RPMI7951 (cell line): ENCODE measurements at places on chromosomes 7 and 10. TPM values are rescaled to one million over a fixed set of nuclear protein-coding genes. Genes with fewer than 3 reads are reported as not detected.

Gene TRIM56
- 4.7 and 5.0 TPM in 2 replicates for total RNA-seq

DNA sequence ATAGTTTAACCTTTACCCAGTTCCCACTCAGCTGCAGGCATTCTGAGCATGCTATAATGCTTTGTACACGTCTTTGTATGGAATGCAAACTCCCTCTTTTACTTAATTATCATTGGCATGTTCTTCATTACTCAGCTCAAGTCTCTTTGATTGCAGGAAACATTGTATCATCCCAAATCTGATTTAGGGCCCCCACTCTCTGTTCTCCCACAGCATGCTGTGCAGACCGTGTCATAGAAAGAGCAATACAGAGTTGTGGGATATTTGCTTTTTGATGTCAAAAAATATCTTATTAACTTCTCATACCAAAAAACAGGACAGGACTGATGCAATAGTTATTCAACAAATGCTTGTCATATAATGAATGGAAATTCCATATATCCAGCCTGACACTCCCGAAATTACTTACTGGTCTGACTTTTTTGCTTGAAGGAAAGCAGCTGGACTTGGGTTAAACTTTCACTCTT, 1081.5 kb upstream of the C7orf33 start:
- no peak for DNase-seq

- no peak for DNase-seq
These were observed 556.1 kb upstream of the AUTS2 start for GRCh38 chr7:69042138-69042537.

DNA sequence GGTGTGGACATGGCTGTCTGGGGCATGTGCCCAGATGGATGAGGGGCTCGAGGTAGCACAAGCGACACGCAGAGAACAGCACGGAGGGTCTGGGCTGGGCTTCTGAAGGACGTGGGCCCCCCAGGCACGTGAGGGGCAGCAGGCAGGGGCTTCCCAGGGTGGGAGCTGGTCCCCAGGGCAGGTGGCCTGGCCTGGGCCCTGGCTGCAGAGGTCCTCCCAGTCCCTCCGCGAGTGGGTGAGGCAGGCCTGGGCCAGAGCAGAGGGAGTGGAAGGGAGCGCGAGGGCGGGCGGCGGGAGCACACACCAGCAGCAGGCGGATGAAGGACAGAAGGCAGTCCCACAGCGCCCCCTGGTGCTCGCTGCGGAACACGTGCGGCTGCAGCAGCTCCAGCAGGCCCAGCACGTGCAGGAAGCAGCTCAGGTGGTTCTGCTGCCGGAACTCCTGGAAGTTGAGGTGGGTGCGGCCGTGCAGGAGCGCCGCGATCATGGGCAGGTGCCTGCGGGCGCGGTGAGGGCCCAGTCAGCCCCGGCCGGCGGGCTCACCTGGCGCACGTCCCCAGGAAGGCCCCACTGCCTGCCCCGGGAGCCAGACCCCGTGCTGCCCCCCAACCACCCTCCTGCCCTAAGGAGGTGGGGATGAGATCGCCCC, 14.7 kb upstream of the MICALL2 start:
- peak; percentile 76 for DNase-seq

DNA sequence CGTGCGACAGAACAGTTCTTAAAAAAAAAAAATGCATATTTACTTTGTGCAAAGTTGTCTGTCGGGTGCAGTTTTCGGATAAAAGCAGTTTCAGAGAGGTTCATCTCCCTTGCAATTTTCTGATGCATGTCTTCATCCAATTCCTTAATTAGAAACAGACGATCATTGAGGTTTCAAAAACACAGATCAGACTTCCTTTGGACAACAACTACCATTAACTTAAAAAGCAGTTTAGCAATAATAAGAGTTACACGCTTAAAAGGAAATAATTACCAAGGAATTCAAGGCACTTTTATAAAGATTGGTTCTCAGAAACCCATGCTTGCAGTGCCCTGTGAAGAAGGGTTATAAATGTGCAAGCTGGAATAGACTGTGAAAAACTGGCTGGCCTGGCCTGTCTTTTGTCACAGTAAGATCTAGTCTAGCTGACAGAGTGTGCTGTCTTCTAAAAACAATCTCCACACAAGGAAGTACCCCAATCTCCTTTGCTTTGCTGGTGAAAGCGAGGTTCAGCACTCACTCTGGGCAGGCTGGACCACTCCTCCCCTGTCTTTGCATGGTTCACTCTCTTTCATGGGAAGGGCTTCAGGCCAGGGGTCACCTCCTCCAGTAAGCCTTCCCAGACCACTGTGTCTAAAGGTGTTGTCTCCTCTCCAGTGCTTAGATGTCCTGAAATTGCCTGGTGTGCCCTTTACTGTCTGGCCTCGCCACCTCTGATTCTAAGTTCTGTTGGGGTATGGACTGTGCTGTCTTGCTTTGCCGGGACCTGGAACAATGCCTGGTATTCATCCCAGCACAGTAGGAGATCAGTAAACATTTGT, 34.8 kb upstream of the HNRNPH3 start:
- DNase-seq: no peak

- DNase-seq: no peak
These were observed 63.2 kb downstream of the GFRA1 start for GRCh38 chr10:116209781-116210180.

Gene FAM107B
- total RNA-seq: 33.1 and 39.9 TPM in 2 replicates

Gene EFCAB10
- total RNA-seq: not detected in 2 replicates

- no peak for DNase-seq
These were observed 9.6 kb downstream of the DGKB start for GRCh38 chr7:14892961-14893360.

- DNase-seq: no peak
These were observed 102.4 kb downstream of the EGFR start for GRCh38 chr7:55121249-55121648.

- no peak for DNase-seq
These were observed 581.3 kb downstream of the XPNPEP1 start for GRCh38 chr10:109341986-109342385.

Gene HOXA9
- total RNA-seq: 0.12 TPM in 1 of 2 replicates, not detected in the other

Gene SLK
- total RNA-seq: 51.6 and 64.0 TPM in 2 replicates

Gene C10orf120
- total RNA-seq: not detected in 2 replicates

Gene PHYH
- 27.8 and 30.2 TPM in 2 replicates for total RNA-seq

Gene TMEM229A
- total RNA-seq: not detected in 2 replicates

DNA sequence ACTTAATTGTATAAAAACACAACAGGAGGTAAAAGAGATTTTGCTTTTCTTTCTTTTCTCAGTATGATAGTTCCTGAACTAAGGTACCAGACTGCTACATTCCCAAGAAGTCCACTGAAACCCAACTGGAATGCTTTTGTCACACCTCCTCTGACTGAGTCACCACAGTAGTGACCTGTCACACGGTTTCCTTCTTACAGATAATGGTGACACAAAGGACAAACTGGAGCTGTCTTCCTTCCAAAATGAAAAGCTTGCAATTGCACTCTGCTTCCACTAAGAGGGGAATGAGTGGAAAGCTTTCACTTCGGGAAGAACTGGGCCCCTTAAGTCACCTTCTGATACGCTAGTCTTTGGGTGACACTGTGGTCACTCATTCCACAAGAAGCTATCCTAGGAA, 122.2 kb downstream of the KMT2E start:
- peak; percentile 24 for DNase-seq

DNA sequence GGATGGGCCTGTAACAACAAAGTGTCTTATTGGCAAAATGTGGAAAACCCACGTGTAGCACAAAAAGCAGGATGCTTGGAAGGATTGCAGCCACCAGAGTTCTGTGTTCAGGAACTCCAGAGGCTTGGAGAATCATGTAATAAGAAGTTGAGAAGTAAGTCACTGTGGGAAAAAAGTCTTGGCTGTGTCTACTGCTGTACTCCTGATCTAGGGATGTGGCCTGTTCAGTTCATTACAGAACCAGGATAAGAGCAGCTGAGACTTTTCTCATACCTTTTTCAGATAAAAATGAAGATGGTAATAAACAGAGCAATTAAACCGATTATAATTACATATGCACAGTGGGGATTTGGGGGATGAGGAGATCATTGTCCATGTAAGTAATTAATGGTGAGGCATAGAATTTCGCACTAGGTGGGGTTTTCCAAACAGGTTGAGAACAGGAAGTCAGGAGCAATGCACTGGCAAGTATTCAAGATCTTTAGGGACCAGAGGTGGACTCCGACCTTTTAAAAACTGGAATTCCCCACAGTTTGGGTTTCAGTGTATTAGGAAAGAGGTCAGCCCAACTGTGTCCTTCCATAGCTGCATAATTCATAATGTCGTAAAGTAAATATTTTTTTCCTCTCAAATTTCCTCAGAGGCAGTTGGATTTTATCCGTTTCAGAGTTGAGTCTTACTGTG, 281.7 kb downstream of the FRMD4A start:
- DNase-seq: no peak

DNA sequence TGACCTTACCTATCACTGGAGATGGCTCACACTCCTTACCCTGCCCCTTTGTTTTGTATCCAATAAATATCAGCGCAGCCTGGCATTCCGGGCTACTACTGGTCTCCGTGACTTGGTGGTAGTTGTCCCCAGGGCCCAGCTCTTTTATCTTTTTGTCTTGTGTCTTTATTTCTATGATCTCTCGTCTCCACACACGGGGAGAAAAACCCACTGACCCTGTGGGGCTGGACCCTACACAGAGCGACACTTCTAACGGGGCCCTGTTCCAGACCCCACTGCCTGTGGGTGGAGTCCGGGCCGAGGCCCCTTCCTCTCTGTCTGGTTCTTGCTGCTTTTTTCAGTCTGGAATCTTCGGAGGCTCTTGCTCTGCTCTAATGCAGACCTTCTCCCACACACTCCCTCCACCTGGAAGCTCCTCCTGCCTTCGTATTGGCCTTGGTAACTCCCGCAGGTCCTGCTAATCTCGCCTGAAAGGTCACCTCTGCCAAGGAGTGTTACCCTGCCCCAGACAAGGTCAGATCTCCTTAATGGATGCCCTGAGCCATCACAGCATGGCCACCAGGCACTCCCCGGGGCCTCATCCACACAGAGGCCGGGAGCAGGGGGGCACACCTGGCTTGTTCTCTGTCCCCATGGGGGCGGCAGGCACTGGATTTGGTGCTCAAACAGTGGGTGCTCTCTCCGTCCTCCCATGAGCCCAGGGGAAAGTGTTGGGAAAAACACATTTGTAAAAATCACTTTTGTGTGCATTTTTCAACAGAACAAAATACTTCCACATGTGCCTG, 531.7 kb downstream of the PTPRN2 start:
- no peak for DNase-seq

Gene PCGF6
- 15.1 and 15.4 TPM in 2 replicates for total RNA-seq

Gene TAC1
- 20.4 and 26.2 TPM in 2 replicates for total RNA-seq

Gene KLF14
- total RNA-seq: under 0.01 and 0.12 TPM in 2 replicates

DNA sequence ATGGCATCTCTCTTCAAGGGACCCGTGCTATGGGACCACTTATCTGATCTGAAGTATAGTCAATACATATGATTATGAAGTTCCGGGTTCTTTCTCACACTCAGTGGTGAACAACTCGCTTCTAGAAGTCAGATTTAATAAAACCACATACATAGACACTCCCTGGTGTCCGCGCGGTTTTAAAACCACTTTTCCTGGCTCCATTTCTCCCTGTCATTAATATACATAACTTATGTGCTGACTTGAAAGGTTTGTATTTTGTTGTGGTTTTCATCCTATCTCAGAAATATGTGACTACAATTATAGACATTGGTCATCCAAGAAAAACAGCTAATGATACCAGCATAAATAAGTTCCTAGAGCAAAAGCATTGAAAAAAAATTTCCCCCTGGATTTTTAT, 34.0 kb downstream of the SVIL start:
- DNase-seq: no peak

DNA sequence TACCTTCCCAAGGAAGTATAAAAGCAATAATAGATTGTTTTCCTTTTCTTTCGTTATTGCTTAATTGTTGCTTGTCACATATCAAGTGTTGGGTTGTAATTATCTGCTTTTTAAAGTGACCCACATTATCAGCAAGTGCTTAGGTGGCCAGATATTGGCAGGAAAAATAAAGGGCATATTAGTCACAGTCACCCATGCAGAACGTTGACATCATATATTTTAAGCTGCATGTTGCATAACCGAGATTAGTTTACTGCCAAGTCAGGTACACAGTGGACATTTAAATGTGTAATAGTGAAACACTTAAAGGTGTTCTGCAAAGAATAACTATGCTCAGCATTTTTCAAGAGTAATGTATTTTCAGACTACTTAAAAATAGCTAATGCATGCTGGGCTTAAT, 11.4 kb downstream of the NEBL start:
- DNase-seq: no peak

Gene MKX
- total RNA-seq: 0.12 TPM in 1 of 2 replicates, not detected in the other

DNA sequence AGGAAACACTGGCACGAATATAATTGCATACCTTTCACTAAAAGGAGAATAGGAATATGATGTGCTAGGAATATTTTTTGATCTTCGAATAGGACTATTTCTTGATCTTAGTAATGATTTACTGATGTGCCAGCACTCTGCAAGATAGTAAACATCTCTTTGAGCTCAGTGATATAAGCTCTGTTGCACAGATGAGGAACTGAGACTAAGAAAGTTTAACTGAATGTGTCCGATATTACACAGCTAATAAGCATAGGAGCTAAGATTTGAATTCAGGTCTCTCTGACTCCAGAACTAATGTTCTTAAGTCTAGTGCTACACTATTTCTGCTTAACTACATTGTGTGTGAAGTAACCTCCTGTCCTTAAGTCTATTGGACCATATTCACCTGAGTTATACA, 98.4 kb upstream of the PTPRZ1 start:
- DNase-seq: no peak

- no peak for DNase-seq
These were observed 83.8 kb upstream of the NRP1 start for GRCh38 chr10:33418301-33418700.

DNA sequence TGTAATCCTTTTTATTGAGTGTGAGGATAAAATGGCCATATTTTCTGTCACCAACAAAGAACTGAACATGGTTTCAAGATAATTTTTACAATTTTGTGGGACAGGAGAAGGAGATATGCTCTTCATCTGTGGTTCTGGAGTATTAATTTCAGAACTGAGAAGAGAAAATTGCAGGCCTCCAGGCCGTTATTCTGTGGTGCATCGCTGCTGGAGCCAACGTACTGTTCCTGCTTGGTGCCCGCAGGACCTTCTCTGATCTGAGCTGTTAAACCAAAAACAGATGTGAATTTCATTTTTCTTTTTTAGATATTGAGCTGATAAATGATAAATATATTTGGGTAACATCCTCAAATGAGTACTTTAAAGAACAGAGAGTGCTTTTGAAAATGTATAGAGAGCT, 63.9 kb downstream of the IKZF1 start:
- DNase-seq: no peak

GRCh38 chr7:29337546-29338116, 143.1 kb downstream of the CHN2 start:
- DNase-seq: no peak

Gene EVX1
- not detected in 2 replicates for total RNA-seq

Gene CHAT
- total RNA-seq: not detected in 2 replicates

GRCh38 chr10:133526957-133527588, at the start of gene CYP2E1:
TSS of gene CYP2E1 (plus strand) at chr10:133527363. CDS start at chr10:133527396, 33 bp downstream.
- no peak for DNase-seq

Gene TMEM139
- not detected in 2 replicates for total RNA-seq

GRCh38 chr7:3150027-3150426, 106.4 kb upstream of the CARD11 start:
- no peak for DNase-seq

DNA sequence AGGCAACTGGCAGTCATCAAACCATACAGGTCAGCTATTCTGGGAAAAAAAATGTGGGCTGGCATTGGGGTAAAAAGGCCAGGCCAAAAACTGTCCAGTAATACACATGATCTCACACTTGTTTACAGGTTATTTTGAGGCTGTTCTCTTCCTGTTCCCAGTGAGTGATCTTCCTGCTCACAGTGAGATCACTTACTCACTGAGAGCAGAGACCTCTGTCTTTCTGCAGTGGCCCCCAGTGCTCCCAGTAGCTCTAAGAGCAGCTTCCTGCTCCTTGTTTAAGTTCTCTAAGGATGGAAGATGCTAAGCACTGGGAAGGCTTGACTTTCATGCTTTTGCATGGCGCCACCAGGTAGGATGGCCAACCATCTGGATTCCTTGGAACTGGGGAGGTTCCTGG, 93.5 kb upstream of the KIAA1217 start:
- DNase-seq: no peak

Gene SH2D4B
- 0.10 TPM in 1 of 2 replicates, not detected in the other for total RNA-seq
